Kidney (tissue), 22 donors: ENCODE measurements at places on chromosomes 6 and 20.
A peak's percentile ranks its signal among the peaks of the same experiment; 100 is the strongest.

DNA sequence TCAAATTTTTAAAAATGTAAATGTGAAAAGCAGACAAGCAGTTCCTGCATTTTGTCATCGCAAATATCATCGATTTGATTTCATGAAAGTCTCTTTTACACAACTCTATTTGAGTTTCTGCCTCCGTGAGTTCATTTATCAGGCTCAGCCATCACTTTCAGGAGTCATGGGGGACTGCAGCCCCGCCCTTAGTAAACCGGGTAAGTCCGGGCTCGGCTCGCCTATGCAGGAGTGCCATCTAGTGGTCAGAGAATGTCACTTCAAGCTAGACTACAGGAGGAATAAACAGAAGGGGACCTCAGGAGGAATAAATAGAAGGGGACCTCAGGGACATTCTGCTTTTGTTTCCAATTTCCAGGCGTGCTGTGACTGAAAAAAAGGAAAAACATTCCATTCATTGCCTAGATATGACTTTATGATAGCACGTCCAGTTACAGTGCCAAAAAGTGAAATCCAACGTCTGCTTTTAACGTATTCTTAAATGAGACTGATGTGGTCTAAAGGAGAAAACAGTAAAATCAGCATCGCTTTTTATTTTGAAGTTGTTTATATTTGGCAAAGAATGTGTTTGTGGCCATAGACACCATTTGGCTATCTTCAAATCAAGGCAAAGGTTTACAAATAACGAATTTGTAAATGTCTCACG, 333.9 kb downstream of the HACE1 start:
- peak; percentile 86 for DNase-seq
- peak overlapping the region; percentile 26 for H3K4me3 ChIP-seq
- H3K4me1 ChIP-seq = no peaks in the 10 kb centered on the region
- no peaks in the 10 kb centered on the region for H3K27me3 ChIP-seq
- no peaks in the 10 kb centered on the region for H3K36me3 ChIP-seq

GRCh38 chr6:41286544-41287346, at the start of gene TREM1:
TSS of gene TREM1 (minus strand) at chr6:41286682. CDS start at chr6:41286655, 27 bp downstream.
- no peaks in the 10 kb centered on the region for H3K27me3 ChIP-seq
- peak; percentile 34 for DNase-seq
- no peak within 1 kb of the TSS for H3K27ac ChIP-seq
- no peak within 1 kb of the TSS for H3K4me3 ChIP-seq

DNA sequence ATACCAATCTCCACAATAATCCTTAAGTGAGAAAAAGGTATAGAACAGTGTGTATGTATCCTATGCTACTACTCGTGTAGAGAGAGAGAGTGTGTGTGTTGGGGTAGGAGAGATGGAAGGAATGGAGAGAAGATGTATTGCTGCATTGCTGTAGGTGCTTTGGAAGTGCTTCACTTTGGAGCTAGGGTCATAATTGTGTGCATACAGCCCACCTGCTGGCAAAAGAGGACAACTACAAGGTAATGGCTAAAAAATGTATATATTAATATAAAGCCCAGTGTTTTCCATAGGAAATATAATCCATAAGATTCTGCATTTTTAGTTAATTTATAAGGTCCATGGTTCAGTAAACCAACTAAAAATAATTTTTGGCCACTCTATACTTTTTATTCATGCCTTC, 36.1 kb downstream of the SERAC1 start:
- DNase-seq = no peak
- no peaks in the 10 kb centered on the region for H3K36me3 ChIP-seq

- H3K4me3 ChIP-seq = no peak overlapping the region
- H3K4me1 ChIP-seq = peaks cover 13% of the 10 kb centered on the region
- H3K36me3 ChIP-seq = peaks cover 2% of the 10 kb centered on the region
- no peaks in the 10 kb centered on the region for H3K27me3 ChIP-seq
- DNase-seq = no peak
- no peak overlapping the region for H3K27ac ChIP-seq
These were observed 5.6 kb downstream of the ARFRP1 start for GRCh38 chr20:63702036-63702665.

GRCh38 chr6:139500977-139501376, 126.5 kb upstream of the CITED2 start:
- no peak for DNase-seq
- no peaks in the 10 kb centered on the region for H3K4me1 ChIP-seq
- no peaks in the 10 kb centered on the region for H3K27me3 ChIP-seq
- H3K36me3 ChIP-seq = no peaks in the 10 kb centered on the region
- H3K27ac ChIP-seq = no peak overlapping the region

DNA sequence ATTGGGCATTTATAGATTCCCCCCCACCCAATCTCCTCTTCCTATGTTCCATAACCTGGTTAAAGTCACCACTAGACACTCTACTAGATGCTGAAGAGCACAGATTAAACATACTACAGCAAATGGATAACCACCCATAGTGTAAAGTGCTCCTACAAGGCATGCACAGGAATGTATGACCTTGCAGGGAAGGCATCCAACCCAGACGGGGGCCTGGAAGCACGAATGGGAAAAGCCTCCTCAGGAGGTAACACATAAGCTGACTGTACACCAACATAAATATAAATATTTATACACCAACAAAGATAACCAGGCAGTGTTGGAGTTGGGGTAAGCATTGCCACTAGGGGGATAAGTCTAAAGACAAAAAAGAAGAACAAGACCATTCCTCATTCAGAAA, 691.7 kb downstream of the GRIK2 start:
- H3K4me3 ChIP-seq = no peak overlapping the region
- H3K36me3 ChIP-seq = no peaks in the 10 kb centered on the region
- no peak for DNase-seq
- H3K27me3 ChIP-seq = no peaks in the 10 kb centered on the region

GRCh38 chr6:49606721-49607390, 29.8 kb downstream of the RHAG start:
- H3K27ac ChIP-seq = no peak overlapping the region
- H3K4me1 ChIP-seq = no peaks in the 10 kb centered on the region
- no peak overlapping the region for H3K4me3 ChIP-seq
- peak; percentile 14 for DNase-seq
- H3K27me3 ChIP-seq = no peaks in the 10 kb centered on the region

DNA sequence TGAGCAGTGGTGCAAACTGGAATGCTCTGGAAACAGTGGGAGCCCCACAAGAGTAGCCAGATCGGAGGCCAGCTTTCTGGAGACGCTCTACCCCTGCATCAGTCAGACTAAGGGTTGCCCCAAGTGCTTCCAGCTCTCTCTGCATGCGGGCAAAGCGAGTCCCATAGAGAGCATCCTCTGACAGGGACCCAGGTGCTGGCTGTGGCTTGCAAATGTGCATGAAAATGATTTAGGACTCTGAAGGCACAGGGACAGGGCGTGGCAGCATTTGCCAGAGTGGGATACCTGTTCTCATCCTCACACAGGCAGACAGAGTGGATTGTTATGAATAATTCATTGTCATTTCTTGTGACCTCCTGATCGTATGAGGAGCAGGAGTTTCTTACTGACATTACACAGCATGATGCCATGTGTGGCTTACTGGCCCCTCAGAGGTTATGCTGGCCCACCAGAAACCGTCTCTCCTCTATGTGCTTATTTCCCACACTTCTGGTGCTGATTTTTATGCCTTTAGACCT, 10.3 kb downstream of the RIN2 start:
- H3K4me3 ChIP-seq = no peak overlapping the region
- H3K27me3 ChIP-seq = no peaks in the 10 kb centered on the region
- no peaks in the 10 kb centered on the region for H3K36me3 ChIP-seq
- DNase-seq = no peak

GRCh38 chr20:58850693-58851174, at the start of gene GNAS-AS1:
TSS of gene GNAS-AS1 (minus strand) at chr20:58850902.
- no peaks in the 10 kb centered on the region for H3K36me3 ChIP-seq
- DNase-seq = peak; percentile 91
- no peaks in the 10 kb centered on the region for H3K4me1 ChIP-seq
- H3K27me3 ChIP-seq = no peaks in the 10 kb centered on the region
- no peak within 1 kb of the TSS for H3K27ac ChIP-seq
- peak within 1 kb of the TSS; percentile 64 for H3K4me3 ChIP-seq

GRCh38 chr6:133833949-133834359, 55.0 kb upstream of the TCF21 start:
- H3K27me3 ChIP-seq = no peaks in the 10 kb centered on the region
- DNase-seq = peak; percentile 85
- H3K36me3 ChIP-seq = no peaks in the 10 kb centered on the region
- H3K4me1 ChIP-seq = peaks cover 3% of the 10 kb centered on the region
- no peak overlapping the region for H3K4me3 ChIP-seq

GRCh38 chr6:143843677-143843999, 500 bp downstream of the LTV1 start:
- H3K27ac ChIP-seq = peak overlapping the region; percentile 91
- H3K4me3 ChIP-seq = peak overlapping the region; percentile 98
- H3K4me1 ChIP-seq = peaks cover 6% of the 10 kb centered on the region
- DNase-seq = no peak
- H3K27me3 ChIP-seq = no peaks in the 10 kb centered on the region
- peaks cover 31% of the 10 kb centered on the region for H3K36me3 ChIP-seq

GRCh38 chr6:6931071-6932025, 176.4 kb upstream of the RREB1 start:
- H3K4me3 ChIP-seq = no peak overlapping the region
- H3K27ac ChIP-seq = no peak overlapping the region
- no peaks in the 10 kb centered on the region for H3K27me3 ChIP-seq
- H3K4me1 ChIP-seq = no peaks in the 10 kb centered on the region

- no peaks in the 10 kb centered on the region for H3K27me3 ChIP-seq
- no peak for DNase-seq
- H3K4me1 ChIP-seq = no peaks in the 10 kb centered on the region
- no peak overlapping the region for H3K27ac ChIP-seq
These were observed 36.4 kb upstream of the SLC17A4 start for GRCh38 chr6:25717866-25718740.

- DNase-seq = no peak
- no peaks in the 10 kb centered on the region for H3K36me3 ChIP-seq
- no peak overlapping the region for H3K4me3 ChIP-seq
- no peak overlapping the region for H3K27ac ChIP-seq
- peaks cover 5% of the 10 kb centered on the region for H3K4me1 ChIP-seq
These were observed 238.5 kb downstream of the GMPR start for GRCh38 chr6:16476861-16477260.

GRCh38 chr20:24588047-24588635, 118.7 kb downstream of the SYNDIG1 start:
- no peak overlapping the region for H3K4me3 ChIP-seq
- no peak overlapping the region for H3K27ac ChIP-seq
- DNase-seq = no peak
- no peaks in the 10 kb centered on the region for H3K36me3 ChIP-seq

GRCh38 chr20:39291301-39291700, 329.2 kb downstream of the DHX35 start:
- H3K27ac ChIP-seq = no peak overlapping the region
- H3K27me3 ChIP-seq = no peaks in the 10 kb centered on the region
- H3K4me3 ChIP-seq = no peak overlapping the region

GRCh38 chr6:75381877-75382633, 97.5 kb upstream of the TMEM30A start:
- peak; percentile 71 for DNase-seq
- no peaks in the 10 kb centered on the region for H3K36me3 ChIP-seq
- H3K4me1 ChIP-seq = no peaks in the 10 kb centered on the region
- H3K27ac ChIP-seq = no peak overlapping the region
- no peaks in the 10 kb centered on the region for H3K27me3 ChIP-seq

DNA sequence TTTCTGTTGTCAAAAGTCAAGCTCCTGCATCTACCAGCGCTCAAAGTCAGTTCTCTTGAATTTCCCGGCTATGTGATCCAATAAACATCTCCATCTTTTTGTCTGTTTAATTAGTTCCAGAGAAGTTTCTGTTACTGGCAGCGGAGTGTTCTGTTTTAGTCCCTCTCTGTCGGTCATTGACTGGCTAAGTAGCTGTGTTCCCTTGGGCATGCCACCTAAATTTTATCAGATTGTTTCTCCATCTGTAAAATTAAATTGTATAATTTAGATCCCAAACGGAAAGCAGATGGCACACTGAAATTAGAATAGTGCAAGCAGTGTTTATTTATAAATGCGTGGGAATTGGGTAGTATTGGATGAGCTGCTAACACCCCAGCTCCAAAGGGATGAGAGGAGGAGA, 29.7 kb upstream of the PRL start:
- H3K36me3 ChIP-seq = no peaks in the 10 kb centered on the region
- no peaks in the 10 kb centered on the region for H3K27me3 ChIP-seq
- no peaks in the 10 kb centered on the region for H3K4me1 ChIP-seq
- DNase-seq = no peak
- H3K4me3 ChIP-seq = no peak overlapping the region

- no peak overlapping the region for H3K27ac ChIP-seq
- H3K27me3 ChIP-seq = no peaks in the 10 kb centered on the region
- no peak overlapping the region for H3K4me3 ChIP-seq
- peak; percentile 52 for DNase-seq
- H3K4me1 ChIP-seq = no peaks in the 10 kb centered on the region
- no peaks in the 10 kb centered on the region for H3K36me3 ChIP-seq
These were observed 182.8 kb downstream of the UTRN start for GRCh38 chr6:144467921-144468320.

DNA sequence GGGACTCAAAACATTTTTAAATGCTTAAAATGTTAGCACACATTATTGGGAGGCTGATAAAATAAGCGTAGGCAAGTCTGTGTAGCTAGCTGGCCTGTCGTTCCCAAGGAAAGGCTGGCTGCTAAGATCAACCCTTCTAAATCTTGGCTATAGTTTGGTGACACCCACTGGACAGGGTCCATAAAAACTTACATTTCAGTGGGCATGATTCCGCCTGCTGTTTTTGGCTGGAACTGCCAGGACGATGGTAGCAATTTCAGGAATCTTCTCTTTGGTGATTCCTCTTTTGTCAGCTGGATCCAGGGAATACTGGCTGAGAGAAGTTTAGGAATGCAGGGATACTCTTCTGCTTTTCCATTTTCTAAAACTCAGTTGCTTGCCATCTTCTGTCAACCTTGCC, 162.2 kb downstream of the NKAIN2 start:
- H3K27me3 ChIP-seq = no peaks in the 10 kb centered on the region
- DNase-seq = no peak
- H3K4me3 ChIP-seq = no peak overlapping the region
- no peak overlapping the region for H3K27ac ChIP-seq
- H3K36me3 ChIP-seq = no peaks in the 10 kb centered on the region

DNA sequence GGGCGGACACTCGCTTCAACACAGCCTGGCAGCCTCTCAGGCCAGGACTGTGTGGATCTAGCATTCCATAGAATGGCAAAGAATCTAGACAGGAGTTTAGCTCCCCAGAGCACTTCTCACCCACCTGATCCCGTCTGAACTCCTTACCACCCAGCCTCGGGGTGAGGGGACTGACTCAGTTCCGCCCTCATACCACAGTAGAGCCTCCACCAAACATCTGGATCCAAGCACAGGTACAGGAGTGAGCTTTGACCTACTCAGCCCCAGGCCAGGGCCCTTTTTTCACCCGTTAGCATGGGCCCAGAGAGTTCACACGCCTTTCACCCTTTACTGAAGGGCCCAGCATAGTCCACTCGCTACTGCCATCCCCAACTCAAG, 715 bp downstream of the PSMF1 start:
- H3K4me3 ChIP-seq = peak overlapping the region; percentile 88
- peaks cover 12% of the 10 kb centered on the region for H3K4me1 ChIP-seq
- H3K27me3 ChIP-seq = no peaks in the 10 kb centered on the region
